SHP77 (cell line): ENCODE measurements at places on chromosomes 5 and 9.

DNA sequence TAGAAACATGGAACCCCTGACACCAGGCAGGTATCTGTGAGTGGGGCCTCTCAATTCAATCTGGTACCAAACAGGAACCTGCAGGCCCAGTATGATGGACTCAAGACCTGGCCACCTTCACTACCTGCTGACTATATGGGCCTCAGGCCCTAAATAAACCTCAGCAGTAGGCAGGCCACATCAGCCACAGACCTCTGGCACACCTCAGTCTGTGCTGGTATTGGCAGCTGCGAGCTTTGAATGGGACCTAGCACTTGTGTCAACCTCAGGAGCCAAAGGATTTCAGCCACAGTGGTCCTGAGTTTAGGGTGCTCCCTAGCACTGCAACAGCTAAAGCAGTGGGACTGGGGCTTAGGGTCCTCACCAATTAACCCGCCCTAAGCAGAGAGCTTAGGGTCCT is 325.5 kb downstream of the ZNF608 start:
- DNase-seq = no peak

DNA sequence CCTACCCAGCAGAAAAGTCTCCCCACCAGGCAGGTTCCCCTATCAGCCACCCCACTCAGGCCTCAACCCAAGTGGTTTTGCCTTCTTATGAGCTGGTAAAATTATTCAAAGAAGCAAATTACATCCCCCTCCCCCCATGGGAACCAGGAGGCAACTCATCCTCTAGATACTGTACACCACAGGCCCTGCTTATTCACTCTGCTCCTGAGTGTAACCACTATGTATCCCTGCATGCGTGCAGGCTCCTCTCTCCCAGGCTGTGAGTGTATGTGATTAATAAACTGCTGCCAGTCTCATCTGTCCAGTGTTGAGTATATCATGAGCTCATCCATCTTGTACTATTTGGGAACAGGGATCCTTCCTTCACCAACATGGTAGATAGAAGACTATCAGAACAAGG is 8.6 kb downstream of the KCTD16 start:
- DNase-seq = no peak

GRCh38 chr5:76345582-76345981 is 57.5 kb upstream of the IQGAP2 start:
- DNase-seq = no peak

DNA sequence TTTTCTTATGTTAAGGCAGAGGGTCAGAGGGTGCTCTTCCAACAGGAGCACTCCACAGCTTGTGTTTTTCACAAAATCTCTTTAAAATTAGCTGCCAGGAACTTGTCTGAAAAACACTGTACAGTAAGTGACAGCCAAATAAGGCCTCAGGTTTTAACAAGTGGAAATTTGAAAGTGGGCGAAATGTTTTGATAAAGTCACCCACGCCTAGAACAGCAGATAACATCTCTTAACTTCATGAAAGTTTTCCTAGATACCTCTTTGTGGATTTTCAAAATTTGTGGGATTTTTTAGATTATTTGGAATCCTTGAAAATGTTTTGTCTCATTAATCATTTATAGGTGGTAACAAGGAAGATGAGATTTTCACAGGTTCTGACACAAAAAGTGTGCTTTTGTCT is 121.3 kb downstream of the PDE4D start:
- no peak for DNase-seq

DNA sequence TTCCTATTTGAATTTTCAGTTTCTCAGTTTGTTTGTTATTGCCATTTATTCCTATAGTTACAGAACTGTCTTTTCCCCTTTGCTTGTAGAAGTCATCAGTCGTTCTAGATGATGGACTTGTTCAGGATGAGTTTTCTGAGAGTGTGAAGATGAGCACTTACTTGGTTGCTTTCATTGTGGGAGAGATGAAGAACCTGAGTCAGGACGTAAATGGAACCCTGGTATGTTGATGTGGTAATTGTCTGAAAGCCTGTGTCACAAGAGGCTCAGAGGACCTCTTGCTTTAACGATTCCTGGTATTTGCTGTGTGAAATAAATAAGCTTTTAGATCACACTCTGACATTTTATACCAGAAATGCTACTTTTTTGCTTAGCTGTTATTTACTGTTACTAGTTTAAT is 50.6 kb downstream of the LNPEP start:
- DNase-seq = no peak

- DNase-seq = no peak
Observed at GRCh38 chr9:126164796-126165525, 161.7 kb upstream of the MVB12B start.

- DNase-seq = no peak
Observed at GRCh38 chr9:111034898-111035539, 3.3 kb downstream of the LPAR1 start.

DNA sequence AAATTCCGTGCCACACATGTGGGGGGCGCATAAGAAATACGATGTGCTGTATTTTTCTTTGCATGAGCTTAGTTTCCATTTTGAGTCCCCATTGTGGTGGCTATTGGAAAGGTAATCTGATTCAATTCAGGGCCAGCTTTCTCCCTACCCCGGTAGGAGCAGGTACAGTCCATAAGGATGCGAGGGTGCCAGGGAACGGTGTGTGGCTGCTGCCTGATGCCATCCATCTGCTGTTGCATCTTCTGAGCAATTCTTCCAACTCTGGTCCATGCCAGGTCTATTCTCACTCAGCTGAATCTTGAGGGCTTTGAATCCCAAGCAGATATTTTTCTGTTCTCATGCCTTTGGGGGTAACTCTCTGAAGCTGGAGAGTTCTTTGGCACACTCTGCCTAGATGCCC is 392.7 kb downstream of the AGTPBP1 start:
- DNase-seq = no peak

DNA sequence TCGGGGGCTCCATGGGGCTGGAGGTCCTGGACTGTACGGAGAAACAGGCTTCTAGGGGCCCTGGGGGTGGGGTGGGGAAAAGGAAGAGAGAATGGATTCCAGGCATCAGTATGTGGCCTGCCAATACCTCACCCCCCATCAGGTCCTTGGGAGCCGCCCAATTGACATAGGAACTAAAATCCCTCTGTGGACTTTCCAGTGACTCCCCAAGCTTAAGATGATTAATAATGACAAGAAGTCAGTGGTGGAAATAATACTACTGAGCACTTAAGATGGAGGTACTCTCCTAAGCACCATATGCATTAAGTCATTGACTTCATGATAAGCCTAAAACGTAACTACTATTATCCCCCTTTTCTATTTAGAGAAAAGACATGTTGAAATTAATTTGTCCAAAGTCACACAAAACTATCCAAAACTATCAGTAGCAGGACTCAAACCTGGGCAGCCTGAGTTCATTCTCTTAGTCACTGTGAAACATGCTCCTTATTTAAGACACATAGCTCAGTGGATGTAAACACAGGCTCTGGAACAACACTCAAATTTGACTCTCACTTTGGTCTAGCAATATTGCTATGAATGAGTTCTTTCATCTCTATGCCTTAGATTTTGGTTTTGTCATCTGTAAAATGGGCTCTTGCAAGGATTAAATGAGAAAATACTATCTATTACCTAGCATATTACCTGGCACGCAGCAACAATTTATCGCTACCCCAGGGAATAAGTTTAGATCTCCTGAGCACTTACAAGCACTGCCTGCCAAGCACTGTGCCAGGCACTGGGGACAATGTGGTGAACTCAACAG is 9.5 kb downstream of the SPRY4 start:
- DNase-seq = no peak

GRCh38 chr9:131605770-131606590 is 60.7 kb downstream of the PRRT1B start:
- DNase-seq = no peak

GRCh38 chr5:160979385-160979784 is 127.4 kb upstream of the ATP10B start:
- DNase-seq = no peak

- no peak for DNase-seq
Observed at GRCh38 chr5:56298336-56299090, 65.4 kb upstream of the ANKRD55 start.

GRCh38 chr5:76720988-76721569 is 5.2 kb downstream of the F2R start:
- no peak for DNase-seq

DNA sequence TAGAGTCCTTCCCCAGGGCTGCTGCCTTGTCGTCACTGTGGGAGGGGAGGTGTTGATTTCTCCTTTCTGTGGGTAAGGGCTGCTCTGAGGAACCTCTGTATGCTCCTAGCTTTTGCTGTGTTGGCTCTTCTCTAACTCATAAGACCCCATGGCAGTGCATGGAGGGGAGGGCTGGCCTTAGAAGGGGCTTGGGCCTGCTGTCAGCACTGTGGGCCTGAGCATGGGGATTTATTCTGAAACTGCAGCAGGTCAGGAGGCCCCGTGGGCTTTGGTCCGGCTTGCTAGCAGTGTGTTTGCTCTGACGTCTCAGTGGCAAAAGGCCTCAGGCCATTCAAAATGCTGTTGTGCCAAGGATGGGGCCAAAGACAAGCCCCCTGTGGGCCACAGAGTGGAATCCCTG is 6.8 kb downstream of the FGF18 start:
- DNase-seq = no peak
